ENCODE measurements at places on chromosomes 11 and 22. TPM values are rescaled to one million over a fixed set of nuclear protein-coding genes. Genes with fewer than 3 reads are reported as not detected.

- H3K27me3 ChIP-seq = no peaks in the 10 kb centered on the region
- no peak for DNase-seq
- no peaks in the 10 kb centered on the region for H3K36me3 ChIP-seq
- H3K4me1 ChIP-seq = peaks cover 28% of the 10 kb centered on the region
- H3K4me3 ChIP-seq = no peak overlapping the region
Observed at GRCh38 chr22:44347080-44347479, 34.3 kb upstream of the SHISAL1 start.

PRRG4 gene
- 0.61 TPM for total RNA-seq

DNA sequence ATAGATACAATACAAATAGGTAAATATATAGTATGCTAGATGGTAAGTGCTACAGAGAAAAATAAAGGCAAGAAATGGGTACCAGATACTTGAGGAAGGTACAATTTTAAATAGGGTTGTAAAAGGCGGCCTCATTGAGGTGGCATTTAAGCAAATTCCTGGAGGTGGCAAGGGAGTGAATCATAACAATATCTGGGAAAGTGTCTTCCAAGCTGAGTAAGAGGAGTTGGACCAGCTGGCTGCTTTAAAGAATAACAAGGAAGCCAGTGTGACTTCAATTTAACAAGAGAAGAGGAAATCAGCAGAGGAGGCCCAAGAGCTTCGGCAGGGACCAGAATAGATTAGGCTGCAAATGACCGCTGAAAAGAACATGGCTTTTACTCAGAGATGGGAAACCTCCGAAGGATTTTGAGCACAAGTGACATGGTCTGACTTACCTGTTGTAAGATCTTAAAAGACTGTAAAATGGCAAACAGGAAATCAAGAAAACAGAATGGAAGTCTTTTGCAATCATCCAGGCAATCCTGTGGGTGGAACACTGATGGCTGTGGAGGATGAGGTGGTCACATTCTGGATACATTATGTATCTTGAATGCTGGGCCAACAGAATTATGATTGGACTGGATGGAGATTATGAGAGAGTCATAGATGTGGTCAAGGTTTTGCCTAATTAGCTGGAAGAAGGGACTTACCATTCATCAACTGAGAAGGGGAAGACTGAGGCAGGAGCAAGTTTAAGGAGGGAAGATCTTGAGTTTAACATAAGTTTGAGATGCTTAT is 77.2 kb downstream of the RDX start:
- H3K4me1 ChIP-seq = no peaks in the 10 kb centered on the region
- H3K27ac ChIP-seq = no peak overlapping the region
- H3K27me3 ChIP-seq = no peaks in the 10 kb centered on the region
- DNase-seq = no peak
- H3K4me3 ChIP-seq = no peak overlapping the region

DNA sequence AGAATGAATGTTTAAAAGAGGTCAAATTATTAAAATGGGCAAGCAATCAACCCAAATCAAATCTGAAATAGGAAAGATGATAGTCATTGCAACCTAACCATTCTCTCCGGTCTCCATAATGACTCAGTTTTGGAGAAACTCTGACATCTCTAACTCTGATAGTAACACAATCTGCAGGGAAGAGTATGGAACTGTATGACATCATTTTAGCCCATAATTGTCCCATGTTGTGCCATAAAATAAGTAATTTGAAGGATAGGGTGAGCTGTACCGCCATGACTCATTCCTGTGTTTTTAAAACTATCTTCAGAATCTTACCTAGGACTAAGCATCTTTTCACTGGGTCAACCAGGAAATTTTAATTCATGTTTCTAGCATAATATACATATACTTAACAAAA is 350.8 kb downstream of the DLG2 start:
- no peak overlapping the region for H3K4me3 ChIP-seq
- H3K27ac ChIP-seq = no peak overlapping the region
- H3K36me3 ChIP-seq = no peaks in the 10 kb centered on the region
- H3K4me1 ChIP-seq = no peaks in the 10 kb centered on the region
